ENCODE measurements at places on chromosomes 1 and 21.

- DNase-seq: no peak
These were observed 49.0 kb downstream of the TPR start for GRCh38 chr1:186326009-186326408.

- no peak for DNase-seq
These were observed 41.3 kb upstream of the LAMC2 start for GRCh38 chr1:183144752-183145151.

- no peak for DNase-seq
These were observed 520.2 kb downstream of the PTPRU start for GRCh38 chr1:29756498-29756897.

DNA sequence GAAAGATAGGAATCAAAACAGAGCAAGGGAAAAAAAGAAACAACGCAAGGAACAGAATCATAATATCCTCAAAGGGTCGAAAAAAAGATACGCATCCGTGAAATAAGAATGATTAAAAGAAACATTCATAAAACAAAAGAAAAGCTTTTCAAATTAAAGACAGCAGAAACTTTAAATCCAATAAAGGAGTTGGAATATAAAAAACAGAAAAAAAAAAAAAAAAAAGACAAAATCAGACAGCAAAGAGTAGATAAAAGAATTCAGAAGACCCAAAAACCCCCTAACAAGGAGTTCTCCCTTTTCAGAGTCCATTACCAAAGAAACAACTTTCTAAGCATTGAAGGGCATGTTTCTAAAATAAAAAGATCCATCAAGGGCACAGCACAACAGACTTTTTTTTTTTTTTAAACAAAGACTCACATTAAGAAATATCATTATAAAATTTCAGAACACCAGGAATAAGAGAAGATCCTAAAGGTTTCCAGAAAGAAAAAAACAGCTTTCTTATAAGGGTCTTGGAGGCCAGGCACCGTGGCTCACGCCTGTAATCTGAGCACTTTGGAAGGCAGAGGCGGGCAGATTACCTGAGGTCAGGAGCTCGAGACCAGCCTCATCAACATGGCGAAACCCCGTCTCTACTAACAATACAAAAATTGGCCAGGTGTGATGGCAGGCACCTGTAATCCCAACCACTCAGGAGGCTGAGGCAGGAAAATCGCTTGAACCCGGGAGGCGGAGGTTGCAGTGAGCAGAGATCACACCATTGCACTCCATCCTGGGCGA is 44.7 kb downstream of the ENAH start:
- no peak for DNase-seq

GRCh38 chr1:192861860-192862259 is 53.0 kb downstream of the RGS2 start:
- DNase-seq: no peak

DNA sequence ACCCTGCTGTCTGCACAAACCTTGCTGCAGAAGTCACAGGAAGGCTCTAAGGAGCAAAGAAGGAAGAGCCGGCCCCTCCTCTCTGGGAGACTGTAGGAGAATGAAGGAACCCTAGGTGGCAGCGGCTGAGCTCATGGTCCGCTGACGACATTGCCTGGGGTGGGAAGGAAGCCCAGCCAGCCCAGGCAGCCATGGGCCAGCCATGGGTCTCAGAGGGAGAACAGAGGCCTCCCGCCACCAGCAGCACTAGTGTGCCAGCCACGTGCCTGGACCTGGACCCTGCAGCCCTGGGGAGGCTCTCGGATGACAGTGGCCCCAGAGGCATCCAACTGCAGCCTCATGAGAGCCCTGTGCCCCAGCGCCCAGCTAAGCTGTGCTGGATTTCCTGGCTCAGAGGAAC is 49.2 kb upstream of the POFUT2 start:
- DNase-seq: no peak

DNA sequence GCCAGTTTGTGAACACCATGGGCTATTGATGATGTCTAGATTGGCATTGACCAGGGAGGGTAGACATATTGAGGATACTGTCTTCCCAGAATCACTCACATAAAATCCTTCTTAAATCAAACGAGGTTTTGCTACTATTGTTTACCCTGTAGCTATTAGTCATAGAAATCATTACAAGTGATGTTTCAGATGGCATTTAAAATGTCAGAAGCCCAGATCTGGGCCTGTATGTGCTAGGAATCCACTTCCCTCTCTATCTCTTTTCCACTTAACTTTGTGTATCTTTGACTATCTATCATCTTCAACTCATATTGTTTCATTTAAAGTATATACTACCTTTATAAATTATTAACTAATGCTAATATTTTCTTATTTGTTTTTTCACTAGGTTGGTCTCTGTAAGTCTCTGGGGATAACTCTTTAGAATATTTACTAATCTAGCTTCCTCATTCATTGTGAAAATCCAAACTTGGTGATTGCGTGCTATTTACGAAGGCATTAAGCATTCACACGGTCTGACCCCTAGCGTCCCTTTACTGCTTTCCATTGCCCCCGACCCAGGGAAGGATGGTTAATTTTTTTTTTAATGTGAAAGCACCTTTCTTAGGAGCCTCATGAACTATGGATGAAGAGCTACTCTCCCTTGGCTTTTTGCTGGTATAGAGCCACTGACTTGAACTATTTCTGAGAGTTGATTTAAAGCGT is 281.8 kb downstream of the GPATCH2 start:
- DNase-seq: no peak

GRCh38 chr1:178606839-178607238 is 93.9 kb downstream of the TEX35 start:
- DNase-seq: no peak

- no peak for DNase-seq
These were observed 12.6 kb downstream of the S100A11 start for GRCh38 chr1:152024223-152024622.

DNA sequence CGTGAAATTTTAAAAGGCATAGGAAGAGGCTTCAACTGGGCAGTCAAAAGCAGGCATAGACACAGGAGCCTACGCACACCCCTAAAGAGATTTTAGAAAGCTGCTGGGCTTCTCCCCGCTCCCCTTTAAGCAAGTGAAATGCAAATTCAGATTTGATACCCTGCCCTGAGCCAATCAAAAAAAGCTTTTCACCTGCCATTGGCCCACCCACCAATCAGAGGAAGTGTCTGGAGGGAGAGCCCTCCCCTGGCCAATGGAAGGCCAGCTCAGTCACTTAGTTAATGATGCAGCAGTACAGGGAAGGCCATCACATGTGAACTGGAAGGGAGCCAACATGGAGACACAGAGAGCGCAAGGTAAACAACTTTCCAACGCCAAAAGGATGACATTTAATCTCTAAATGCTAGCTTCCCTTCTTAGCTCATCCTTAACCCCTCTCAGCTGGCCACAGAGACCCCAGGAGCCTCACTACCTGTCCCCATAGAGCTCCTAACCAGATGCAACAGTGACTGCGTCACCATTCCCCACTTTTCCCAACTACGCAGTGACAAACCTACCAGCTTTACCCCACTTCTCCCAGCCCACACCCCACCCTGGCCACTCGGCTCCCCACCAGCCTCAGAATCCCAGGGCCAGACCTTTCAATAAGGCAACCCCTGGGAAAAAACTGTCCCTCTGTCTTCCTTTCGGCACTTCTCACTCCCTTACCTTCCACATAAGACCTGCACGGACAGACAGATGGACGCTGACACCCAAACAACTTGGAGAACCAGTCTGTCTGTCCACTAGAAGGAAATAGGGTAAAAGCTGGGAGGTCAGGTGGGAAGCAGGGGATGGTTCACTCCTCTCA is 71.0 kb downstream of the CD46 start:
- no peak for DNase-seq

- DNase-seq: no peak
These were observed 6.6 kb downstream of the HEYL start for GRCh38 chr1:39632682-39633417.

- peak; percentile 64 for DNase-seq
These were observed 1.5 kb upstream of the FCMR start for GRCh38 chr1:206923009-206923960.

GRCh38 chr1:55864251-55864650 is 649.1 kb upstream of the USP24 start:
- DNase-seq: no peak

GRCh38 chr1:57235730-57236510 is 187.9 kb downstream of the DAB1 start:
- DNase-seq: no peak

GRCh38 chr1:167344112-167344511 is 123.4 kb downstream of the POU2F1 start:
- no peak for DNase-seq

- DNase-seq: no peak
These were observed 50.3 kb upstream of the L1TD1 start for GRCh38 chr1:62144238-62144831.

GRCh38 chr1:9340864-9341263 is 48.2 kb downstream of the SPSB1 start:
- DNase-seq: no peak

DNA sequence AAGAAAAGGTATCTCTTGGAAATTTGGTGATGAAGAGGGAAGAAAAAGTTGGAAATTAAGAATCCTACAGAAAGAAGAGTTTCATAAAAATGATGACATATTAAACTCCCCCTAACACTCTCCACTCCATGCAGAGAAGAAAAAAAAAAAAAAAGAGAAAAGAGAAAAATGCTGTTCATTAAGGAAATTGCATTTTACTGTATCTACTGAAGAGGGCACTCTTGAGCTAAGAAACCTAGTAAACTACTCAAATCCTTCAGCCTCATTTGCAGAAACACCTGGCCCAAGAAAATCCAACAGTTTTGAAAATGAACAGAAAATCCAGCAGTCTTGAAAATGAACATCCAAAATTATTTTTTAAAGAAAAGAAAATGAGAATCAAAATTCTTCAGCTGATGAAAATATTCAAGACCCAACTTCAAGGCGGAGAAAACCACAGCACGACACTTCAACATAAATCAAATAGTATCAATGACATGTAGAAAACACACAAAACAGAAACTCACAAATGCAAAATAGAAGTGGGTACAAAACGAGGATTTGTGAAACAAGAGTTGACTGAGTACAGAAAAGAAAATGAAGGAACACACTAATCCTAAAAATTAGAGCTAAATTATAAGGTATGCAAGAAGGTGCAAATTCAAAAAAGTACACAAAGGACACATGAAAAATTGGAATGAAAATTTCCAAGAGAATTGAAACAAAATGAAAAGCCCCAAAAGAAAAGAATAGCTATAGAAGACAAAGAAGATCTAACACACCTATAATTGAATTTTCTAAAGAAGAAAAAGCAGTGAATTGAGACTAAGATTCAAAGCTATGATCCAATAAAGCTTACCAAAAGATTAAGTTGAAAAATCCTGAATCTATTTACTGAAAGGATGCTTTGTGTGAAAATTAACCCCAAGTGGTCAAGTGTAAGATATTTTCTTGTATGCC is 73.2 kb upstream of the DNAJC6 start:
- no peak for DNase-seq

- DNase-seq: no peak
These were observed 64.2 kb upstream of the LYPLAL1 start for GRCh38 chr1:219109424-219110018.

DNA sequence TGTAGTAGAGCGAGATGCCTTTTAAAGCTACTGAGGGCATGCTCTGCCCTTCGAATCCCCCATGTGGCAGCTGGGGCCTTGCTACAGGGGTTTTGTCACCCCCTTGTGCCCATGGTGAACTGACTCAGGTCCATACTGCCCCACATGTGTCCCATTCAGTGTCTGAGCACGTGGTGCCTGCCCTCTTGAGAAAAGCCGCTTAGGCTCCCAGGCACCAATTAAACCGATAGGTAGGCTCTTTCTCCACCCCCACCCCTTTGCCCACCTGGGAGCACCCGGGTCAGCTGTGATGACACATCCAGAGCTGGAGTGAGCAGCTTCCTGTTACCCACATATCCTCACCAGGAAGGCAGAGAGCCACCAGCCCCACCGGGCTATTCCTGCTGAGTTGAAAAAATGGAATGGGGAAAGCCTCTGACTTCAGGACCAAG is 30.5 kb downstream of the TMCC2 start:
- DNase-seq: no peak

GRCh38 chr1:98949166-98949565 is 55.5 kb downstream of the PLPPR5 start:
- DNase-seq: no peak

GRCh38 chr1:228216371-228217320 is 8.8 kb downstream of the OBSCN start:
- no peak for DNase-seq

DNA sequence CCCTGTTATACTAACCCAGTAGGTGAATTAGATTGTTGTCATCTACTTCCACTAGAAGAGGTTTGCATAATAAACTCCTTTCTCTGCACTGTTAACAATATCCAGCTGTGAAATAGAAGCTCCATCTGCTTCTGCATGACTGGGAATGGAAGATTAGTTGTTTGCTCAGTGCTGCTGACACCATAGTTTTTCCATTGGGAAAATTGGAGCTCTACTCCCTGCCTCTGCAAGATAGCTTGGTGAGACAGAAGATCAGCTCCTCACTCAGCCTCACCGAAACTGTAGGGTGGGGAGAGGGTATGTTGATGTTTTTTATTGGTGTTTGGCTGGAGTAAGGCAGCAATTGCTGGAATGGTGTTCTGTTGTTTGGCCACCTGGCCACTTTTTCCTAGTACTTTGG is 331.6 kb upstream of the ADAMTS5 start:
- no peak for DNase-seq

GRCh38 chr1:86205741-86206140 is 49.2 kb upstream of the COL24A1 start:
- DNase-seq: no peak

- no peak for DNase-seq
These were observed 22.2 kb downstream of the PSMG1 start for GRCh38 chr21:39161064-39161463.

GRCh38 chr1:183223467-183223866 is 37.4 kb downstream of the LAMC2 start:
- no peak for DNase-seq

DNA sequence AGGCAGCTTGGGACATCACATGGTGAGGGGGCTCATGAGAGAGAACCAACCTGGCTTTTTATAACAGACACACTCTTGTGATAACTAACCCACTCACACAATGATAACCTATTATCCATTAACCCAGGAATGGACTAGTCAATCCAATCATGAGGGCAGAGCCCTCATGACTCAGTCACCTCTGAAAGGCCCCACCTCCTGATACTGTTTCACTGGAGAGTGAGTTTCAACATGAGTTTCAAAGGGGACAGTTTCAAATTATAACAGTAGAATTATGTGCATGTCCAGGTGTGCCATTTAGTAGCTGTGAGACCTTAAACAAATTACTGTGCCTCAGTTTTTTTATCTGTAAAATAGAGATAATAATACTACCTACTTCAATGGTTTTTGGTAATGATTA is 47.6 kb upstream of the PPP2R5A start:
- peak; percentile 18 for DNase-seq

DNA sequence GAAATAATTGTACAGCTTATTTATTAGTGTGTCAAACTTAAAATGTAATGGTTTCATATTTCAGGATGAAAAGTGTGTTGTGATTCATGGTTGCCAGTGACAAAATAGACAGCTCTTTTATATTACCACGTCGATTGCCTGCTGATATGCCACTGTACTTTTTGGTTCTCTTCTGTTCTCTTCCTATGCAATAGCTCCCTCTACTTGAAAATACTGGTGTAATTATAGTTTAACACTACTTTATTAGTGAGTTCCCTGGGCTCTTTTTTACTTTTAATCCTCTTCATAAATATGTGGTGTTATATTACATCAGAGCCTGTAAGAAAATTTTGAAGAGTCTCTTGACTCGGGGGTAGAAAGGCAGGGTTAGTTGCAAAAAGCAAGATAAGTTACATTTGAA is 111.3 kb downstream of the PATJ start:
- DNase-seq: no peak

GRCh38 chr1:169584483-169585144 is 1.7 kb downstream of the F5 start:
- DNase-seq: no peak
